Activated effector memory CD4-positive, alpha-beta T cell treated with Interleukin-2 at 50 U/mL for 16 hours (primary cell): ENCODE measurements at places on chromosomes 4 and X.

DNA sequence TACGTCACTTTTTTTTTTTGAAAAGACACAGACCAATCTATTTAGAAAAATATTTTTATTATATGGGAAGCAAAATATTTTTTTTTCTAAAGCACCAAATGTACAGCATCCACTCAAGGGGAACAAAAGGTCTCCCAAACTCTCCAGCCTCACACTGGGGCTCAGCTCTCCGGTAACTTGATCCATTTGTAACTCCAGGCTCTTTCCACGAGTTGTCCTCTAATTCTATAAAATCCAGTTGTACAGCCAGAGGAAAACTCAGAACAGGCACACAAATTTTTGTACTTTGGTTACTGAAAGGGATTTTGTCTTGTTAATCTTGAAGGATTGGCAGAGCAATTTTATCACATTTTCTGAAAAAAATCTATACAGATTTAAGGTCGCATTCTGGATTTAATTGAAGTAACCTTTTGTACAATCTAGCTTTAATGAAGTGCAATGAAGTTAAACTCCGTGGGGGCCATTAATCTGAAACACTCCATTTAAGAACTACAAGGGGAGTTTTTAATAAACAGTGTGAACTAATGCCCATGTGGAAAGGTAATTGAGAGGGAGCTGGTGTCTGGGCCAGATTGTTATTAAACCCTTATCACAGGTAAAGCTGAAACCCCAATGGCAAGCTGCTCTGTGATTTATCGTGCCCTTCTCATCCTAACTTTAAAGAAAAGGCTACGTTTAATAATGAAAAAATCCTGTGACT lies 161.2 kb upstream of the FRG1 start:
- DNase-seq, result no peak

- DNase-seq, result no peak
These were observed 36.8 kb downstream of the RAP1GDS1 start for GRCh38 chr4:98298022-98298421.

GRCh38 chr4:143623896-143624295 lies 76.6 kb downstream of the FREM3 start:
- DNase-seq, result no peak

GRCh38 chr4:15451181-15451865 lies 18.4 kb upstream of the CC2D2A start:
- no peak for DNase-seq

DNA sequence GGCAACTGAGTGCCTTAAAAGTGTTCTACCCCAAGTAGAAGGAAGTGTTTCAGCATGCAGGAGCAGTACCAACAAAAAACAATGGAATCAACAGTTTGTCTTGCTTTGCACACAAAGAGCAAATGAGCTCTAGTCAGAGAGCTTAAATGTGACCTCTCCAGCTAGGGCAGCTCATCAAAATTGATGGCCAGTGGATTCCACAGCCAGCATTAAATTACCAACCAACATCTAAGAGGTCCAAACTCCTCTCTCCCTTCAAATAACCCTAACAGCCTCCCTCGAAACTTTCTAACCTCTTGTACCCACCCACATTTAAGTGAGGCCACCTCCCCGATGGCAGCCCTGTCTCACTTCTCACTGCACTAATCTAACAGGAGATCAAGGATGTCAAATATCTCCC lies 219.9 kb downstream of the CHIC2 start:
- no peak for DNase-seq

GRCh38 chrX:40078489-40079227 lies 19.1 kb downstream of the BCOR start:
- DNase-seq, result no peak

GRCh38 chrX:50988649-50989048 lies 78.1 kb downstream of the BMP15 start:
- no peak for DNase-seq
